Cortex of kidney (tissue), 1 donor: ENCODE measurements at places on chromosomes 2 and 18.

- no peak for DNase-seq
Measured at GRCh38 chr2:205405194-205405593, 277.1 kb upstream of the NRP2 start.

DNA sequence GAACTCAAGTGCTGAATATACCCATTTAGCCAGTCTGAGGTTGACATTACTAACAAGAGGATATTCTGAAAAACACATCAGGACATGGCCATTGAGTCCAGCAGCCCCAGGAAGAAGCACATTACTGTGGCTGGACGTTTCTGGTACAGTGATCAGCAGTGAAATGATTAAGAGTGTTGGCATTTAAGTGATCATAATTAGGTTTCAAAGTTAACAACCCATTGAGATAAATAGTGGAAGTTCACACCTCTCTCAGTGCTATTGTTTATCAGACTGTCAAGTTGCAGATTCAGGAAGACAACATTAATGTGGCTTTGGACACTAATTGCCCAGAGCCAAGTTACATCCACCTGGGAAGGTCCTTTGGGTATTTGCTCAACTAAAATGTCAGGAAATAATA is 139.5 kb upstream of the GAREM1 start:
- DNase-seq = no peak

GRCh38 chr2:121469356-121469755 is 61.3 kb upstream of the RNU4ATAC start:
- DNase-seq = no peak

- no peak for DNase-seq
Measured at GRCh38 chr2:36780231-36780839, 83.8 kb downstream of the VIT start.

GRCh38 chr18:73189718-73190117 is 321.9 kb upstream of the NETO1 start:
- no peak for DNase-seq

GRCh38 chr2:39780825-39781600 is 2.0 kb upstream of the THUMPD2 start:
- DNase-seq = no peak

DNA sequence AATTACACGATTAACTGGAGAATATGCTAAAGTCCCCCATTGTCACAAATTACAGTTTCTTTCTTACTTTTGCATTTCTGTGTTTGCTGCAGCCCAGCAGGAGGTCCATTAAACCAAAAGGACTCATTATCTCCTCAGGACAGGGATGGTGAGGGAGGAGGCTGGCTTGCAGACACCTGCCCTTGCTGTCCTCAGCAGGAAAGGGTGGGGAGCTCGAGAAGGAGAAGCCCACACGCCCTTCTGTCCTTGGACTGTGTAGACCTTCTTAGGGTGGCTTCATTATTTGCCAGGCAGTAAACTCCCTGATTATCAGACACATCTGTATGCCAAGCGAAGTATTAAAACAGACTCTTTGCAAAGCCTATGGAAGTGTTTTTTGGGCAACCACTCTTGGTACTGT is 196.0 kb downstream of the LDLRAD4 start:
- DNase-seq = no peak

GRCh38 chr18:10127729-10128128 is 213.9 kb downstream of the VAPA start:
- no peak for DNase-seq

- no peak for DNase-seq
Measured at GRCh38 chr2:235328991-235329390, 164.9 kb upstream of the AGAP1 start.

GRCh38 chr2:27721884-27722485 is 49.5 kb upstream of the MRPL33 start:
- DNase-seq = no peak

DNA sequence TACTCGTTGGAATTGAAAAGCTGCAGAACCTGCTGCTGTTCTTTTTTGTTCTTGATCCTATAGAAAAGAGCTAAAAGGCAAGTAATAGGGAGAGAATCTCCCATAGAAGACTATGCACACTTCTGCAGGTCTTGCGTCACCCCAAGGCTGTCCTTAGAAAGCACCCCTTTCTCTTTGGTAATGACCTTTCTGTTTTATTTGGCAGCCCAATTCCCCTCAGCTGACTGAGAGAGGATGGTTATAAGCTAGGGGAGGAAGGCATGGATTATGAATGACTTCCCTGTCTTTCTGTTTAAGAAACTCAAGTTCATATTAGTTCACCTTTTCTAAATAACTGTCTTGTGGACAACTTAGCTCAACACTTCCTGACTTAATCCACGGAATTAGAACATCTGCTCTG is 122.9 kb downstream of the TXNL1 start:
- no peak for DNase-seq

- no peak for DNase-seq
Measured at GRCh38 chr2:231900486-231900942, 25.7 kb downstream of the NPPC start.

DNA sequence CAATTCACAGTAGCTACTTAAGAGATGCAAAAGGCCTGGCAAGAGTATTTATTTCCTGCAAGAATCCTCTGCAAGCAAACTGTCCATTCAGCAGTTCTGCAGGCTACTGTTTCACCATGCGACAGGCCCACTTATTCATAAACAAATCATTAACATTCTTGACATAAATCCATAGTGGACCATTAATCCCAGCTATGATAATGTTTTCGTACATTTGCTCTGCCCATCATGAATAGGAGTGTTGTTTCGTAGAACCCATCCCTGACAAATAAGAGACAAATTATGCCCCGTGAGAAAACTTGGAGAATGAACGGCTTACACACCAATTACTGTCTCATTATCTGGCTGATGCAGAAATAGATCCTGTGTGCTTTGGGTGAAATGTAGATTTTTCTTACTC is 65.4 kb downstream of the PID1 start:
- no peak for DNase-seq

GRCh38 chr2:33013684-33014110 is 66.9 kb downstream of the LTBP1 start:
- no peak for DNase-seq

DNA sequence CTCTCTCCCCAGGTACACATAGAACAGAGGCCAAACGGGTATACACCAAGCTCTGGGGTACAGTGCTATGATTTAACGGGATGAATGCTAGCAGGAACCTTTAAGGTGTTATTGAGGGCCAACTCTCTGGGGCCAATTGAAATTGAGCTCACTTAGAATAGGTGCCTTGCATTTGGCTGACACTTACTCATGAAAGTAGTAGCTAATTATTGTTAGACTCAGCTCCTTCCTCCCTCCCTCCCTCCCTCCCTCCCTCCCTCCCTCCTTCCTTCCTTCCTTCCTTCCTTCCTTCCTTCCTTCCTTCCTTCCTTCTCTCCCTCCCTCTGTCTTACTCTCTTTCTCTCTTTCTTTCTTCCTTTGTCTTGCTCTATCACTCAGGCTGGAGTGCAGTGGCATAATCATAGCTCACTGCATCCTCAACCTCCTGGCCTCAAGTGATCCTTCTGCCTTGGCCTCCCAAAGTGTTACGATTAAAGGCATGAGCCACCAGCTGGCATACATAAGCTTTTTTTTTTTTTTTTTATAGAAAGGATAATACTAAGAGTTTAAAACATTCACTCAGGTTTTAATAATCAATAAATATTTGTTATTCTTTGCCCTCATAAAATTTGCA is 95.7 kb downstream of the TTC27 start:
- DNase-seq = no peak

DNA sequence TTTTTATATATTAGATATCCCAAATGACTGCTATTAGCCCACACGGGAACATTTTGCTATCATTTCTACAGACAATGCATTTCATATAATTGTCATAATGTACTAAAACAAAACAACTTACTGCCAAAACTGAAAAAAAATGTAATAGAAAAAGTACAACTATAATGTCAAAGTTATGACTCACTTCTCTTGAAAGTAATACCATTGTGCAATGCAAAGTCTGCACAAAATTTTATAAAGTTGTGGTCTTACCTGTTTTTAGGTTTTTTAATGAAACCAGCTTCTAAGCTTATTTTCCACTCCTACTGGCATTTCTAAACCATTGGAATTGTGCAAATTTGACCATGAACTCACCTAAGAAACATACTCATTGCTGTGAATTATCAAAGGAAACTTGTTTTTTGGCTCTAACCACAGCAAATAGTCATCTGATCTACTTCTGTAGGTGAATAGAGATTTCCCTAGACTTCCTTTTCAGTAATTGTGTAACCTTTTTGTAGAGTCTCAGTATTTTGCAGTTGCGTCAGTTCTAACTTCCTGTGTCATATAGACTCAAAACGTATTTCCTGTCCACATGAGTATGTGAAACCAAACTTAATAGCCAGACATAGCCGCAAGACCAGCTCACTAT is 31.9 kb upstream of the TFPI start:
- no peak for DNase-seq

DNA sequence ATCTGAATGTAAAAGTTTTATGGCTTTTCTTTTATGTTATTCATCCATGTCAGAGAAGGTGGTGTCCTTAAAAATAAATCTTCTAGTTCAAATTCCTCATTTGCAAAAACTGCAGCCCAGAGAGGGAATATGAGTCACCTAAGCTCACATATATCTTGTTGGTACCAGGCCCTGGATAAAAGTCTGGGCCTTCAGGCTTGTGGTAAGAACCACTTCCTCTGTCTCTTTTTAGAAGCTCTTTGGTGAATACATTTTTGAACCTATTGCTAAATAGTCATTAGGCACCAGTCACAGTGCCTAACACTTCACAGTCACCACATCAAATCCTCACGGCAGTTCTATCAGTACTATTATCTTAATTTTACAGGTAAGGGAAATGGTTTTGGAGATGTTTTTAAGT is 199.2 kb downstream of the KCNS3 start:
- DNase-seq = no peak

DNA sequence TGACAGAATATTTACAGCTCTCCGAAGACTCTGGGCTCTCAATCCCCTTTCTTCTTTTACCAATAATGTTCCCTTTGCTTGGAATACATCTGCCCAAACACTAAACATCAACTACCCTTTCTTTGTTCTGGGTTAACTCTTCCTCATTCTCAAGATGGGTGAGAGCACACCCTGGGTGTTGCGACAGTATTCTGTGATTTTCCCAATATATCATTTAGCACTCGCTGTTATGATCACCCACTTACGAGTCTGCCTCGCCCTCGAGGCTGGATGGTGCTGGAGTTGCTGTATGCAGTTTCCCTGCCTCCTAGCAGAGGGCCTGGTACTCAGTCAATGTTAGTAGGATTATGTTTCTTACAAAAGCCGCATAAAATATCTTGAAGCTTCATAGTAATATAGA is 93.2 kb downstream of the SOCS6 start:
- DNase-seq = no peak

- DNase-seq = no peak
Measured at GRCh38 chr2:105843476-105844374, 99.0 kb downstream of the NCK2 start.

DNA sequence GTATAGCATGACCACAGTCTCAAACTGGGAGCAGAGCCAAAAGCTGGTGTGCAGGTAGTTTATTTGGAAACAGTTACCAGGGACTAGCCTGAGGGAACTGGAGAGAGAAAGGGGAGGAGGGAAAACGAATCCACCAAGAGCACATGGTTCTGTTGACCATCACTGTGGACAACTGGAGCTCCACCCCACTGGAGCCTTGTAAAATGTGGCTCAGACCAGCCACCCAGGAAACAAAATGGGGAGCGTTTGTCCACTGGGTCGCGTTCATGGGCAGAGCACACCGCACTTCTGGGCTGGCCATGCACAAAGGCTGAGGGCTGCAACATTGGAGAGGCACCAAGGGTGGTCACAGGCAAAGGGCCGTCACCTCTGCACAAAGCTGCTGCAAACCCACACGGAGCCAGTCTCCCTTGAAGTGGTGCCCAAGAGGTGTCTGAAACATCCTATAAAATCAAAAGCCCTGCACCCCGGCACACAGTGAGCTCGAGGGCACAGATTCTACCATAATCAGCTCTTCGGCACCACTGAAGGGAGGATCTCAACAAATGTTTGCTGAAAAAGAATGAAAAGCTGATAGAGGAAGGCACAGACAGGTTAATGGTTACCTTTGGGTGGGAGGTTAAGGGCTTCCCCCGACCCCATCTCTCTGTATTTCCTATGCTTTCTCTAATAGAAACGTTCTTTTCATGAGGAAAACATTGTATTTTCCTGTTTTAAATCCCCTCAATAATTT is 192.9 kb downstream of the INHBB start:
- no peak for DNase-seq

DNA sequence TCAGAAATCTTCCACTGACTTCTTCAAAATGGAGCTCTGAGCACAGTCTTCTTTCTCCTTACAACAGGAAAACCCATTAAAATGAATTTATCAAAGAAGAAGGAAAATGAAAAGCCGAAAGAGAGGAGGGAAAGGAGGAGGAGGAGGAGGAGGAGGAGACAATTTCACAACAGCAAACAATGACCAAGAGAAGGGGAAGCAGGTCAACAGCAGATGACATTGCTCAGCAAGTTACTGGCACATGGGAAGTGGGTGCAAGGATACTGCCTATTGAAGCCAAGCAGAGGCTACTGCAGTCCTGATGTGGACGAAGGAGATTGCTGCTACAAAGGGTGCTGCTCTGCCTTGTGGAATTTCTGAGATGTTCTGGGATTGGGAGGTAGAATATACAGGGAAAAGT is 268.2 kb upstream of the FBXO11 start:
- DNase-seq = no peak

DNA sequence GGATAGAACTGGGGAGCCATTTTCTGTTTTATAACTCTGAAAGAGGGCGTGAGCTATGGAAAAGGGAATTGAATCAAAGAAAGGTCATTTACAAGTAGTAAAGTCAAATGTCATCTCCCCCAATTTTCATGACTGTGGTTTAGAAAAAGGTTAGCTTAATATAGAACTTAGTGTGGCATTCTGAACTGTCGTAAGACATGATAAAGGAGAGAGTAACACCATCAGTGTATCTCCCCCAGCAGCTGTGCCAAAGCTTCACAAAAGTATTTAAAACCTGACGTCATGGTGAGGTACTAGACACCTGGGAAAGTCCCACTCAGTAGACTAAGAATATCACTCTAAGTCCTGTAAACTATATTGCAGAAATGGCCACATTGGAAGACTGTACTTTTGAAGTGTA is 5.8 kb upstream of the IKZF2 start:
- no peak for DNase-seq

DNA sequence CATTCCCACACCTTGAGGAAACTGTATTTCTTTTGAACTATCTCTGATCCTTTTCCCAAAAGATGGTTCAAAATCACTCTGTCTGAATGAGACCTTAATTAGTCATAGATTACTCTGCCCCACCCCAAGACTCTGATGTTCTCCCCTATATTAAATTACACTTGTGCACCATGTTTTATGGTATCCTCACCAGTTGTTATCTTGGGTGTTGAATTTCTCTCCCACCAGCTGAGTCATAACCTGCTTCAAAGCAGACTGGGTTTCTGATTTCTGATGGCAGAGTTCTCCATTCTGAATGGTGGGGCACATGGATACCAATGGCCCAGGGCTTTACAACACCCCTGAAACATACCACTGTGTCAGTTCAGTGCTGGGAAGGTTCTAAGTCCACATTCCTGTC is 15.0 kb downstream of the CDH20 start:
- no peak for DNase-seq

DNA sequence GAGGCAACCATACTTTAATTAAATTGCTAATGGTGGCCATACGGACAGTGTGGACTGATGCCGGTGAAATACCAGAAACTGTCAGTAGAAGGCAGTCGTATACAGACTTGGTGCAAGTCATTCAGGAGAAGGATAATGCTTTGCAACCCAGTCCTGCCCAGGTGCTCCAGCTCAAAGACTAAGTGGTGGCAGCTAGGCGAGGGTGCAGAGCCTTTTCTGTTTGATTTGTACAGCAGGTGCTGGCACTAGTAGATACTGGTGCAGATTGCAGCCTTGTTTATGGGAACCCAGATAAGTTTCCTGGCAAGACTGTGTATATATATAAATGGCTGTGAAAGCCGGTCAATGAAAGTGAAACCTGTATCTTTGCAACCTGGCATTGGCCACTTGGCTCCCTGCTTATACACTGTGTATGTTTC is 208.3 kb upstream of the SYT4 start:
- no peak for DNase-seq
